ENCODE measurements at places on chromosomes 11 and 22.
A peak's percentile ranks its signal among the peaks of the same experiment; 100 is the strongest.

DNA sequence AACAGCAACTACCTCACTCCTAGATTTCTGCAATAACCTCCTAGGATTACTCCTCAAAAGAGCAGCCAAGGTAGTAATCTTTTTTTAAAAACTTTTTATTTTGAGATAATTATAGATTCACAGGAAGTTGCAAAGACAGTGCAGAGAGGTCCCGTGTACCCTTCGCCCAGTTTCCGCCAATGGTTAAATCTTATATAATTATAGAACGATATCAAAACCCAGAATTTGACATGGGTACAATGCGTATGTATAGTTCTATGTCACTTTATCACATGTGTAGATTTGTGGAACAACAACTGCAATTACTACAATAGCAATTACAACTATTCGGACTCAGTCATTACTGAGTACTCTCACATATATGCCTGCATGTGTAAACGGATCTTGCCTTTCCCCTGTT lies 94.8 kb upstream of the APOA1 start:
- no peak for DNase-seq

DNA sequence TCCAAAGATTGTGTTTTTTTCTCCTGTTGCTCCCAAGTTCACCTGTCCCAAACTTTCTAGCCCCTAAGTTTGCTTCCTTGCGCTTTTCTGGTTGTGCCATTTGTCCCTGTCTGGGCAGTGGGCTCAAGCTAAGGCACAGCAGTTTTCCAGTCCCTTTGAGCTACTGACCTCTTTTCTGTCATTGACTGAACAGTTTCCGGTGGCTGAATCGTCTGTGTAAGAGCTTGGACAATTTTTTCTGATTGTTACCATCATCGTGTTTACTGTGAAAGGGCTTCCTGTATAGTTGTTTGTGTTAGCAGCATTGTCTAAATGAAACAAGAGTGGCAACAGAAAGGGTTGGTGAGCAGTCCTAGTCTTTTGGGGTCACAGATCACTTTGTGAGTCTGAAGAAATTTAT lies 49.8 kb downstream of the BMAL1 start:
- DNase-seq = no peak

GRCh38 chr11:62545437-62546243 lies 966 bp downstream of the AHNAK start:
- peak; percentile 74 for DNase-seq

GRCh38 chr22:49954991-49955580 lies 5.5 kb upstream of the PIM3 start:
- no peak for DNase-seq

DNA sequence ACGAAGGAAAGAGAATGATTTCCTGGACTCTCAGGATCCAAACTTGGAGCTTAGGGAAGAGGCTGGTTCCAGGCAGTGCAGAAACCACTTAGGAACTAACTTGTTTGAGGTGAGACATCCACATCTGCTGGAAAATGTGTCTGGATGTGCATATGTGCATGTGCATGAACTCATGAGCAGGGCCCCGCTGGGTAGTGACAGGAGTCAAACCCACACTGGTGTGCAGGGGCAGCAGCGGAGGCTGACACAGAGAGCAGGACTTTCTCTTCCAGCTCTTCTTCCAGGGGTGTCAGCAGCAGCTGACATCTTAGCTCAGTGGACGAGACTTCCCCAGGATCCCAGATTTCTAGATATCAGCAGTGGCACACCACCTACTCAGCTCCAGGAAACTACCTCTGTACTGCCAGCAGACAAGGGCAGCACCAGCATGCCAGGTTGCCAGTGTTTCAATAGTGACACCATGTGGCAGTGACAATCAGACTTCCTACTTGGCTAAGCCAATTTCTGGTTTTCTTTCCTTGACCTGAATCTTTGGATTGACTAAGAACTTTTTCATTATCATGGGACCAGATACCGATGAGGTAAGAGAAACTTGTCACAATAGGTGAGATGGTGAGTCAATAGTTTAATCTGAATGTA lies 227.5 kb upstream of the ZC3H12C start:
- no peak for DNase-seq

DNA sequence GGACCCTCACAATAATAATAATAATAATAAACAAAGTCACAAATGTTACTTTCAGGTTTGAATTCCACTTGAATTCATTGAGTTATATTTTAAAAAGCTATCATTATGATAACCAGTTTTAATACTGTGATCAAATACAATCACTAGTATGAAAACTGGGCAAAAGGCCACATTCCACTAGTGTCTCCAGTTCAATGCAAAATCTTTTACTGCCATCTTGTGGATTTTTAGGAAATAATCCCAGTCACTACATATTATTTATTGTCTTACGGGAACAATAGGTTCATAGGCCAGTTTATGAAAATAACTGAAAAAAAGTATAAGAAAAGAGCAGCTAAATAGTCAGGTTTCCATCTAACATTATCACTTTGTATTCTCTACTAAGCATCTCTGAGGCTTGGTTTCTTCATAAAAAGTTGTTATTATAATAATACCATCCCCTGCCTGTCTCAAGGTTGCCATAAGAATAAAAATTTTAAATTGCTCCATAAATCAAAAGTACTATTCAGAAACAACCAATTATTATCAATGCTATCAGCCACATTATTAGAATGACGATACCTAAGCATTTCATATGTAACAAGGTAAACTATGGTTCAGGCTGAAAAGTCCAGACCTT lies 533.9 kb upstream of the CCDC90B start:
- peak; percentile 20 for DNase-seq

- no peak for DNase-seq
These were observed 2.9 kb upstream of the TBX10 start for GRCh38 chr11:67642173-67643120.

GRCh38 chr11:125772834-125773505 lies 5.7 kb downstream of the PATE2 start:
- no peak for DNase-seq

GRCh38 chr11:75031224-75031753 lies 42.6 kb downstream of the NEU3 start:
- DNase-seq = no peak

GRCh38 chr11:65476632-65477148 lies 22.2 kb upstream of the MALAT1 start:
- DNase-seq = no peak

GRCh38 chr22:49768951-49769690 lies 58.6 kb downstream of the BRD1 start:
- no peak for DNase-seq

GRCh38 chr11:44858796-44859527 lies 91.7 kb downstream of the TP53I11 start:
- DNase-seq = no peak

DNA sequence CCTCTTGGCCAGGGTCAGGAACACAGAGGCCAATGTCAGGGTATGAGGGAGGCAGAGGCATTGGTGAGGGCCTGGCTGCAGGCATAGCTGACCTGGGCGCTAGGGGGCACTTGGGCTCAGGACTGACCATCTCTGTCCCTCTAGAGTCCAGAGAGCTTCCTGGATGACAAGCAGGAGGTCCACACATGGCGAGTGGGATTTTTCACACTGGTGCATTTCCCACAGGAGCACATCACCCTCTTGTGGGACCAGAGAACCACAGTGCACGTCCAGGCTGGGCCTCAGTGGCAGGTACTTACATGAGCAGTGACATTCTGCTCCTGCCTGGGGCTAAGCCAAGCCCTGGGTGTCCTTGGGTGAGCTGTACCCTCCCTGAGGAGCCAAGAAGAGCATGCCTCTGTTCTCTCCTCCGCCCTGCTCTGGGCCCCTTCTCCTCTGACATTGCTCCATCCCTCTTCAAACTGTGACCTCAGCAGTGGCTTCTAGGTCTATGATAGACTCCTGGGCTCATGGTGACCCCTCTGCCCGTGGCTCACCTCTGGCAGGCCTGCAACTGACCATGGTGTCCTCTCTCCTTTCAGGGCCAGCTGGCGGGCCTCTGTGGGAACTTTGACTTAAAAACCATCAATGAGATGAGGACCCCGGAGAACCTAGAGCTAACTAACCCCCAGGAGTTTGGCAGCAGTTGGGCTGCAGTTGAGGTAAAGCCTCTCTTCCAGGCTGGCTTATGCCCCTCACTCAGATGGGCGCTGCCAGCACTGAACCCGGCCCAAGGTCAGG lies 46.6 kb downstream of the OTOG start:
- DNase-seq = no peak

GRCh38 chr11:87971354-87971753 lies 203.9 kb downstream of the RAB38 start:
- no peak for DNase-seq

- DNase-seq = no peak
These were observed 23.1 kb upstream of the PAX6 start for GRCh38 chr11:31834237-31834636.

DNA sequence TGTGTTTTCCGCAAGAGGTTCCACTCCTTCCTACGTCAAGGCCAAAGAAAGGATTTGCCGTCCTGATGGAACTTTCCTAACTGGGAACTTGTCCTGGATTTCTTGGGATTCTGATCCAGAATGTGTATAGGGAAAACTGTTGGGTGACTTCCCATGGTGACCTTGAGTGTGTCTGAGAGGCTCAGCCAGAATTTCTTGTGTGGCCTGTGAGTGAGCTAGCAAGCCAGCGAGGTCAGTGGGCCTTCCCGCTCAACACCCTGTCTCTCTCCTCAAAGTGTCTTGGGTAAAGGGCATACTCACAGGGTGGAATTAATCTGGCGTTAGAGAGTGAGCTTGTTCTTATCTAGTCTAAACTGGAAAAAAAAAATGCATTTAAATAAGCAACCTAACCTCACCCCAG lies 20.4 kb downstream of the ZNRF3 start:
- DNase-seq = no peak

DNA sequence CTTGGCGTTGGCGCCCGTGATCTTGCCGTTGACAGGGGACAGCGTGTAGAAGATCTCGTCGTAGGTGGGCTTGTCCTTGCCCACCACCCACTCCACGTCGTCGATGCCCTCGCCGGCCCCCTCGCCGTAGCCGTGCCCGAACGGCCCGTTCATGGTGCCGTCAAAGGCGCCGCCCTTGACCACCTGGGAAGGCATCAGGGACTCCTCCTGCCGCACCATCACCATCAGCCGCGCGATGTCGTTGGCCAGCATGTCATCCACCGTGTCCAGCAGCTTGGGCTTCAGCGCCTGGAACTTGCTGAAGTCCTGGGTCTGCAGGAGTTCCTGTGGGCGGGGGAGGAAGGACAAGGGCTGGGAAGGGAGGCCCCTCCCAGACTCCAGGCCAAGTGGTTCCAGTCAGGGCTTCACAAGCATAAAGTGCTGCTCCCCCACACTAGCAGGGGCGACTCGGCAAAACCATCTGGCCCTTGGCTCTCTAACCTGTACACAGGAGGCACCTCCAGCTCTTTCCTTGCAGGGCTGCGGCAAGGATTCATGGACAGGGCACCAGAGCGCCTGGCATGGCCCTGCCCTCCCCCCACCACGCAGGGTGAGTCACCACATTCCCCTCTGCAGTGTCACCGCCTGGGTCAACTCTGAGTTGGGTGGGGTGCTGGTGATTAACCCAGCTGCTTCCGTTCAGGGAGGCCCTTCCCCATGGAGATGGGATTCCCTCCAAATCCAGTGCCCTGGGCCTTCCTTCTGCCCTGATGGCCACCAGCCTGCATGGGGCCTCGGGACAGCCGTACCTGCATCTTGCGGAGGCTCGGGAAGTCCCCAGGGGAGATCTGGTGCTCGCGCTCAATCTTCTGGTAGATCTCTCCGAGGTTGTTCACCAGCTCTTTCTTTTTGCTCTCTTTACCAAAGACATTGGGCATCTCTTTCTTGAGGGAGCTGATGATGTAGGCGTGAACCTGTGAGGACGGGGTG lies 10.4 kb upstream of the CDC42BPG start:
- no peak for DNase-seq

DNA sequence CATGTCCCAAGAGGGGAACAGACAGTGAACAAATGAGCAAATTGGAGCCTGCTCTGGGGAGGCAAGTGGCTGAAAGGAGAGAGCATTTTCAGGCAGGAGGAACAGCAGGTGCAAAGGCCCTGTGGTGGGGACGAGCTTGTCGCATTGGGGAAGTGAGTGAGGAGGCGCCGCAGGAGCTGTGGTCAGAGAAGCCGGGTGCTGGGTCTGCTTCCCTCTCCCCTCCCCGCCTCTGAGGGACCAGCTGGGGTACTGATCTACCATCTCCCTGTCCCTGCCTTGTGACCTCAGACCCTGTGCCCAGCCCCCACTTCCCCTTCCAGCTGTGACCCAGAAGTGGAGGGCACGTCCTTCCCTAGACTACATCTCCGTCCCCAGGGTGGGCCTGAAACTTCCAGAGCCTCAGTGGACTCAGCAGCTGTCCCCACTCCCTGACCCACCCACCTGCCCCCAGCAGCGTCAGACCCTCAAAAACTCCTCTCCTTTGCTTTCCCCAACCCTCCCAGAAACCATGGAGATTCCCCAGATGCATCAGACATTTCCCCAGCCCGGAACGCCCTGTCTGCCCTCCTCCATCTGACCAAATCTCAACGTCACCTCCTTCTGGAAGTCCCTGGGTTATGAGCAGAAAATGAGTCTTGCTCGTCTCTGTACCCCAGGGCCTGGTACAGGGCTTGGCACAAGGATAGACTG lies 19.7 kb upstream of the PDGFB start:
- DNase-seq = no peak

- no peak for DNase-seq
These were observed 61.7 kb downstream of the PRR5L start for GRCh38 chr11:36357831-36358230.

DNA sequence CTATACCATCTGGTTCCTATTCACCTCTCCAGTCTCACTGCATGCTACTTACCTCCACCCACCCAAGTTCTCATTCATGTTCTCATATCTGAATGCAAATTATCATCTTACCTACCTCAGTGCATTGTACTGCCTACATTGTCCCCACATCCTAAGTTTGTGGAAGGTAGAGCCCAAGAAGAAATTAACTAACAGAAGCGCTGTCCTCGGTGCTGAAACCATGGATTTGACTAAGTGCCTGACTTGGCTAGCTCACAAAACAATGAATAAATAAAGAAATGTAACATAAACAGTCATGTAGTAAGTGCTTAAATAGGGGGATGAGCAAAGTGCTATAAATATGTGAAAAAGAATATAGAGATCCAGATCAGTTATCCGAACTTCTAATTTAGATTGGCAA lies 63.2 kb downstream of the GRIA4 start:
- peak; percentile 10 for DNase-seq

DNA sequence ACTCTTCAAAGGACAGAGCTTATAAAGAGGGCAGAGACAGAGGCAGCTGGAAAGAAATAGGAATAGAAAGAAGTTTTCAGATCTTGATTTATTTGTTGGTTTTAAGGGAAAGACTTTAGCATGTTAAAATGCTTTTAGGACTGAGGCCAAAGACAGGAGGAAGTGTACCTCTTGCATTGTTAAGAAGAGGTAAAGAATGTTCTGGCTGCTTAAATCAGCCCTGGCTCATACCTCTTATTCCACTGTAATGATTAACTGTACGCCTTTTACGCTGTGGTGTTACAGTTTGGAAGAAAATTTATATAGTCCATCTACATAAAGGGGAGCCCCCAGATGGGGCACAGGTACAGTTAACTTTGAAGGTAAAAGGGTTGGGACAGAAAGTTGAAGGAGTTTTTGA lies 10.1 kb upstream of the MPZL2 start:
- no peak for DNase-seq

- no peak for DNase-seq
These were observed 277.5 kb upstream of the API5 start for GRCh38 chr11:43034341-43034740.
